ENCODE measurements at places on chromosomes 13 and 19. TPM values are rescaled to one million over a fixed set of nuclear protein-coding genes. Genes with fewer than 3 reads are reported as not detected.

The ZNF761 gene
- 5.4 TPM for total RNA-seq

The COL5A3 gene
- 16.4 TPM for total RNA-seq

The LYPD3 gene
- 0.35 TPM for total RNA-seq

The RXFP2 gene
- not detected for total RNA-seq

The PLA2G4C gene
- 23.9 TPM for total RNA-seq

The SIGLEC5 gene
- total RNA-seq, result 0.81 TPM

DNA sequence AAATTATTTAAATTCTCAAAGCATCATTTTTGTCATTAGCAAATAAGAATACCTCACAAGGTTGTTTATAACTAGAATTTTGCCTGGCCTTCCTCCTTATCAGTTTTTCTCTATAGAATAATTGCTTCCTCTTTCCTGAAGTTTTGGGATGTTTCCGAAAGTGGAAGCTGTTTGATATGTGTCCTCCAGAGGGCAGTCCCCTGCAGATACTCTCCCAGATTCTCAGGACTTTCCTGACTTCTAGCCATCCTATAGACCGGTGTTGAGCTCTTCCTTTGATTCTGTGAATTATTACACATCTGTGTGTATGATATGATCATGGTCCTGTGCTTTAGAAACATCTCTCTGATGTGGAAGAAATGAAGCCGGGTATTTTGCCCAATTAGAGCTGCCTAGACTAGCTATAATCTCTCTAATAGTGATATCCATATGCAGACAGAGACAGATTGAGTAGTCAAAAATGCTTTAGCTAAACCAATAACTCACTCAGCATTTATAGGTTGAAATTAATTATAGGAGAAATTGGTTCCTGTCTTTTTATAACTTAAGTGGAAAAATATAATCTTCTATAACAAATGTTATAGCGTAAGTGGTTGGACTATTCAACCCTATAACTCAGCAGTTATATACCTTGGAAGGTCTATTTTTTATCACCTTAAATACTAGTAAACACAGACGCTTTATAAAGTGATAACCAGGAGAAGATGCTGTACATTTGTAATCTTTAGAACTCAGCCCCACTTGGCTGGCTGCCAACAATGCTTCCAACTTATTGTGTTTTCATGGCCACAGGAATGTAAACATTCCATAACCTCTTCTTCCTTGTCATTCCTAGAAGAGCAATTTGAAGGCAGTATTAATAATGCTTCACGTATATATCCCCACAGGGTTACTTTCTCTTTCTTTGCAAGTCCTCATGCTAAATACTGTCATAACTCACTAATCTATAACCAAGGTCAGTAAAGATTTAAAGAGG, 201.0 kb upstream of the RXFP2 start:
- DNase-seq, result no peak

GRCh38 chr13:48682436-48682835, 28.7 kb downstream of the CYSLTR2 start:
- no peak for DNase-seq

GRCh38 chr19:45162608-45163143, 1.9 kb upstream of the NKPD1 start:
- DNase-seq, result no peak

DNA sequence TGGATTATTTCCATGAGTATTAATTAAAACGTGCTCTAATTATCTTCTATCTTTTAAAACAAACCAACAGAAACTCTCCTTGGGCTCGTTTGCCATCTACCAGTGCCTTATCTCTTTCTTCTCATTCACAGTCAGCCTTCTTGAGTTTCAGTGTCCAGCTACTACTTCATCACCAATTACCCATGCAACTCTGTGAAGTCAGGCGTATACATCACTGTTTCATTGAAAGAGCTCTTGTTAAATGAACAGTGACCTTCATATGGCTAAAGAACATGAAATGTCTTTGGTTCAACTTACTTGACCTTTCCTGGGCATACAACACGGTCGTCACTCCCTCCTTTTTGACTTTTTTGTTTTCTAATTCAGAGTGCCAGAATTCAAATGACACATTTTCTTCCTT, 5.2 kb upstream of the IFT88 start:
- no peak for DNase-seq

DNA sequence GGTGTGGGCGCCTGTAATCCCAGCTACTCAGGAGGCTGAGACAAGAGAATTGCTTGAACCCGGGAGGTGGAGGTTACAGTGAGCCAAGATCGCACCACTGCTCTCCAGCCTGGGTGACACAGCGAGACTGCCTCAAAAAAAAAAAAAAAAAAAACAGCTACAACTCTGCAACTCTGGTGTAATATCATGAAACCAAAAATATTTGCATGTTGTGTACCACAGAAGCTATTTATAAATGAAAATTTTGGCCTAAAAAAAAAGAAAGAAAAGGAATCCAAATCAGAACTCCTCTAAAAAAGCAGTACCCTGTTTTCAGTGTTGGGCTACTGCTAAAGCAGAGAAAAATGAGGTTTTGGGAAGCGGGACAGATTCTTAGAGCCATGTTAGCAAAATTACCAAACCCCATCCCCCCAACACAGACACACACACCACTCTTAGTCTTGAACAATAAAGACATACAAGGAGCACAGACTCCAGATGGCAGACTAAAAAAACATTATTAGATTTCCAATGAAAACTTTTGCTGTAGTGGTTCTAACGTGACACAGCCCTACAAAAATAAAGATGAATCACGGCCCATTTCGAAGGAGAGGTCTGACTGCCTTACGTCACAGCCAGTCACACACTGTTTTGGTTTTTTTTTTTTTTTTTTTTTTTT, 51.5 kb downstream of the INSR start:
- no peak for DNase-seq

- no peak for DNase-seq
These were observed 76.6 kb downstream of the ZIC5 start for GRCh38 chr13:99894840-99895443.

GRCh38 chr13:85142351-85142927, 656.8 kb downstream of the SLITRK6 start:
- no peak for DNase-seq

DNA sequence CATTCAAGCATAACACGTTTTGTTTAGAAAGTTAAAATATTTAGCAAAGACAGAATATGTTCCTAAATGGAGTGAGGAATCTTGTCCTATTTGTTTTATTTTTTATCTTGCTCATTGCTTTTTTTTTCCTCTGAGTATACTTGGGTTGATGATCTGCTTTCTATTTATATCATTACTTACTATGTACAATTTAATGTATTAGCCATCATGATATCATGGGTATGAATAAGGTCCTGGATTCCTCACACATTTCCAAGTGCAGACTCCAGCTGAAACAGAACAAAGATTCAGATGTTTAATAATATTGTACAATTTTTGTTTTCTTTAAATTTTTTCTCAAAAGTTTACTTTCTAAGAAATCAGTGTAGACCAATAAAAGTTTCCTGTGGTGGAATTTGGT, 388.2 kb downstream of the GPC6 start:
- no peak for DNase-seq

DNA sequence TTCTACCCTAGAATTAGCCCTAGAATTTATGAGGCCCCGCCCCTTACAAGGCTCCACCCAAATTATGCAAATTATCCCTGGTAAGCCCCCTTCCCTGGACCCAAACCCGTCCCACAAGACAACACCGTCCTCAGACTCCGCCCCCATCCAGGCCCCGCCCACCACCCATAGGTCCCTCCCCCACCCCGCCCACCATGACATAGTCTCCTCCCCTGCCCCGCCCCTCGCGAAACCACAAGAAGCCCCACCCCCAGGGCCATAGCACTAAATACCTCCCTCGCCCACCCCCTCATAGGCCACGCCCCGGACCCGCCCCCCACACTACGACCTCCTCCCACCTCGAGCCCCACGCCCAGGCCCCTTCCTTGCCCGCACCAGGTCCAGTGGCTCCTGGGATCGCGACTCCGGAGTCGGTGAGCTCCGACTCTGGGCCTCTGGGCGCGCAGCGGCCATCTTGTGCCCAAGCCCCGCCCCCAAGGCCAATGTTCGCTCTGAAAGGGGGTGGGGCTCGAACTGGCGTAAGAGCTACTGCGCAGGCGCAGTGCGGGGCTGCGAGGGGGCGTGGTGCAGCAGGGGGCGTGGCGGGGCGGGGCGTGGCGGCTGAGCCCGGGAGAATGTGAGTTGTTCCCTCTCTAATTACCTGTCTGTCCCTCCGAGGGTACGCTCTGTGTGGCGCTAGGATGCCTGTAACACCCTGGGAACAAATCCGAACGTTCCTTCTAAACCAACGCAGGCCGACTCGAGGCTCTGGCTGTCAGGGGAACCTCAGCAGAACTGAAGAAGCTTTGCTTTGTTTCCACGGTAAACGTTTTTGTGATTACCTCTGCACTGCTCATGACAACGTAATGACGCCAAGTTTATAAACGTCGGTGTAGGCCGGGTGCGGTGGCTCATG, at the start of gene ZNF784:
ZNF784 (minus strand) TSS at position 458 of the 895 bp plus-strand sequence; CDS start at position 453, 5 bp downstream.
- DNase-seq, result peak; percentile 94

DNA sequence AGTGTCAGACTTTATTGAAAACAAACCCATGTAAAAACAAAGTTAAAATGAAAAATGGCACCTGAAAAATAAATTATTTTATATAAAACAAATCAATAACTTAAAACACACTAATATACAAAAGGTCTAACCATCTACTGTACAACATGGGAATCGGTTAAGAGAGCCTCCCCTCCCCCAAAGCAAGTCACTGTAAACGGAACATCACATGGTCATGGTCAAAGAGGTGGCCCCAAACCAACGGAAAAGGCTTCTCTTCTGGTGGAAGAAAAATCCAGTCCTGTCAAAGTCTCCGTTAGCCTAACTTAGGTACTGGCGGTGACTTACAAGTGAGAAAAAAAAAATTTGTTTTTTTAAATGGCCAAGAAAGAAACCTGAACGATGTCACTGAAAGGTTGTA, 15.7 kb upstream of the TIMM44 start:
- DNase-seq, result no peak

- DNase-seq, result no peak
These were observed 15.7 kb downstream of the MOB3A start for GRCh38 chr19:2080336-2080988.

GRCh38 chr19:2462635-2463421, 6.1 kb upstream of the LMNB2 start:
- DNase-seq, result peak; percentile 92

DNA sequence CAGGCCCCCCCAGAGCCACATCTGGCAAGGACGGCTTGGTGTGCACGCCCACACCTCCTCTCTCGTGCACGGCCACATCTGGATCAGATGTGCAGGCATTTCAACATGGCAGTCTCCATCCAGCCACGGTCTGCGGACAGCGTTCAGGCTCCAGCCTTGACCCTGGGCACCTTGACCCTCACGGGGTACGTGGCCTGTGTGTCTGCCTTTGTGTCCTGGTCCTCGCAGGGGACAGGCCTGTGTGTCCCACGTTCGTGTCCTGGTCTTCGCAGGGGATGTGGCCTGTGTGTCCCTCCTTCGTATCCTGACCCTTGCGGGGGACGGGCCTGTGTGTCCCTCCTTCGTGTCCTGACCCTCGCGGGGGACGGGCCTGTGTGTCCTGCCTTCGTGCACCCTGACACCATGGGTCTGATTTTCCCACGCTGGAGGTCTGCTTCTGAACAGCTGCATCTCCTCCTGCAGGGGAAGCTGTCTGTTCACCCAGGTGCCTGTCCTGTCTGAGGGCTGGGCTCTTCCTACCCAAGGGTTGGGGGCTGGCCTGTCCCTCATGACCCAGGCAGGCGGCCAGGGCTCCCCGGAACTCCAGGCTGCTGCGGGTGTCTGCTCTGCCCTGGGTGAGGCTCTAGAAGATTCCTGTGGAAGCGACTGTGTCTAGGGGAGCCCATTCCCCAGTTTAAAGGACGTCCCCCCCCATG, 25.3 kb downstream of the RASA3 start:
- DNase-seq, result peak; percentile 10

DNA sequence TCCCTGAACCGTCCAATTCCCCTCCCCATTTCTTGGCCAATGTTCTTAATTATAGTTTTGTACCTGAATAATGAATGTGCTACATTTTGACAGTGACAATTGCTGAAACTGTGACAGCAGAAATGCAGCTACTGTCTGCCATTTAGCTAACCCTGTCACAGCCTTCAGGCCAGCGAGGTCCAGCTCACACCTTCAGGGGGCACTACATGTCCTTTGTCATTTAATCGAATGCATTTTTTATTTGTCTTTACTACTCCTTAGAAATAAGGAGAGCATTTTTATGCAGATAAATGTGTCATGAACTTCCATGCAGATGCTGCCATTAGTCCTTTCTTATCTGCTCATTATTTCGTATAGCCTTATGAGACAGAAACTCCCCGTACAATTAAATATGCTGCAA, 159.9 kb downstream of the MZT1 start:
- DNase-seq, result no peak

DNA sequence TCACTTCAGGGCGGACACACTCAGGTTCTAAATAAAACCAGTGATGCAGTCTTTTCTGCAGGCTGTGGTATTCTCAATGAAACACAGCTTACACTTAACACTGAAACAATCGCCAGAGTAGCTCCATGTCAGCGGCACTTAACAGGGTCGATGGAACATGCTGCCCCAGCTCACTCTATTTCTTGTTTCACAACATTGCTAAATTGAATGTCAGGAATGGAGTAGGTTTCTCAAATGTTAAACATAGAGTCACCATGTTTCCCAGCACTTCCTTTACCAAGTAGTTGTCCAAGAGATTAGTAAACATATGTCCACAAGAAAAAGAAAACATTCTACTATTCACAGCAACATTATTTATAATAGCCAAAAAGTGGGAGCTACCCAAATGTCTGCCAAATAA, 306.9 kb downstream of the SLITRK6 start:
- no peak for DNase-seq

GRCh38 chr13:101474419-101474957, 22.0 kb downstream of the ITGBL1 start:
- DNase-seq, result no peak

DNA sequence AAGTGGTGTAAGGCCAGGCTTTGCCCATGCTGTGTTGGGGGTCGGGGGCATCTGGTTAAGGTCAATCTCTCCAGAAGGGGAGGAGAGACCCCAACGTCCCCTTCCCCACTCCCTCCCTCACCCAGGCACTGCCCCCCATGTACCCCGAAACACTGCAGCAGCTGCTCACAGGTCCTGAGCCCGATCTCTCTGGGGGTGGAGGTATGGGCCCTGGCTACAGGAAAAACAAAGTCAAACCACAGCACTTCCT, 10.2 kb downstream of the CAPN12 start:
- no peak for DNase-seq

DNA sequence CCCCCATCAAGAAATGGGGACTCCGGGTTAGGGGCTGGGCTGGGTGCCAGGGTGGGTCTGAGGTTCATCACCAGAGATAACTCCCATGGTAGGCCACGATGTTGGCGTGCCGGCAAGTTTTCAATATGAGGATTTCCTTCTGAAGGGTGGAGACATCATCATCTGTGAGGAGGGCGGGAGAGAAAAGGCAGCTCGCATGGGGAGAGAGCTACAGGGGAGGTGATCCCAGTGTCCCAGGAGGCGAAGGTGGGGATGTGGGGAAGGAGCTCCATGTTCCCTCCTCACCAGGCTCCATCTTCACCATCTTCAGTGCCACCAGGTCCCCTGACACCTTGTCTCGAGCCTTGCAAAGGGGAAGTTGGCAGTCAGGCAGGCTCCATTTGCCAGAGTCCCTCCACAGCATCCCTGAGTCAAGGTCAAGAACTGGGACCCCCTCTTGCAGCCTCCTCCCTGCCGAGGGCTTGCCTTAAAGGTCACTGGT, 430 bp downstream of the MAP4K1 start:
- DNase-seq, result no peak
